GM23338 (cell line): ENCODE measurements at places on chromosomes 12 and 14. TPM values are rescaled to one million over a fixed set of nuclear protein-coding genes. Genes with fewer than 3 reads are reported as not detected.

Gene GARIN6
- polyA plus RNA-seq, result 0.44 TPM in 1 of 2 replicates, not detected in the other

- no peak overlapping the region for H3K27ac ChIP-seq
- no peak for DNase-seq
- H3K36me3 ChIP-seq, result no peaks in the 10 kb centered on the region
- no peak overlapping the region for H3K4me3 ChIP-seq
Observed at GRCh38 chr14:101595887-101596721, 34.8 kb downstream of the DIO3 start.

Gene KCNH5
- polyA plus RNA-seq, result 0.30 and 0.71 TPM in 2 replicates

- no peak overlapping the region for H3K27ac ChIP-seq
- no peak overlapping the region for H3K4me3 ChIP-seq
- H3K27me3 ChIP-seq, result no peaks in the 10 kb centered on the region
- H3K4me1 ChIP-seq, result peaks cover under 1% of the 10 kb centered on the region; the same call in 1 of the 2 replicates
Observed at GRCh38 chr12:110619534-110619953, 5.6 kb downstream of the TCTN1 start.

- DNase-seq, result no peak
- H3K27ac ChIP-seq, result no peak overlapping the region
- no peak overlapping the region for H3K4me3 ChIP-seq
- peaks cover 19% of the 10 kb centered on the region for H3K4me1 ChIP-seq
- H3K36me3 ChIP-seq, result peaks cover 25% of the 10 kb centered on the region
- no peaks in the 10 kb centered on the region for H3K27me3 ChIP-seq
Observed at GRCh38 chr12:6854036-6854435, 2.1 kb downstream of the USP5 start.

DNA sequence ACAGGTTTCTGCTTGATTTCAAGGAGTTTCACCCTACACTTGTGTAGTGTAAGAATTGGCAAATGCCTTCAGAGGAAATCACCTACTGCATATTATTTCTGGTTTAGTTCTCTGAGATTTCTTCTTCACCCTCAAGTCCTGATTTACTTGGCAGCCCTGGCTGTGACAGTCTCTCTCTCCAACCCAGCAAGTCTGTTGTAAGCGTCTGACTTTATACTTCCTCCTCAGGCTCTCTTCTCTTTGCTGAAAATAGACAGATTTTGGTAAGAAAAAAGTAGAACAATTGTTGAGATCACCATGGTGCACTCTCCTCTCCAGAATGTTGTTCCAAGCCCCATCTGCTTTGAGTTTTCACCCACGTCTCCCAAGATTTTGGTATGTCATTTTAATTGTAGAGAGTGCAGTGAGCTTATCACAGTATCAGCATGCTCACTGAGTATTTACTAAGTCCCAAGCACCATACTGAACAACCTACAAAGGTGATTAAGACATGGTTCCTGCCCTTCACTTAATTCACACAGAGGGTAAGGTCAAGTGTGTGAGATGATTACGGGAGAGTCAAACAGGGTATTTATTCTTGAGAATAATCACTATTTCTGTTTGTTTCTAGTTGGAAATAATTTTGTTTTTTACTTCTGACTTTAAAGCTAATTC lies 148.7 kb downstream of the MDGA2 start:
- DNase-seq, result no peak
- no peaks in the 10 kb centered on the region for H3K4me1 ChIP-seq
- no peak overlapping the region for H3K27ac ChIP-seq
- no peaks in the 10 kb centered on the region for H3K27me3 ChIP-seq
- H3K36me3 ChIP-seq, result peaks cover 5% of the 10 kb centered on the region; the same call in 1 of the 2 replicates

DNA sequence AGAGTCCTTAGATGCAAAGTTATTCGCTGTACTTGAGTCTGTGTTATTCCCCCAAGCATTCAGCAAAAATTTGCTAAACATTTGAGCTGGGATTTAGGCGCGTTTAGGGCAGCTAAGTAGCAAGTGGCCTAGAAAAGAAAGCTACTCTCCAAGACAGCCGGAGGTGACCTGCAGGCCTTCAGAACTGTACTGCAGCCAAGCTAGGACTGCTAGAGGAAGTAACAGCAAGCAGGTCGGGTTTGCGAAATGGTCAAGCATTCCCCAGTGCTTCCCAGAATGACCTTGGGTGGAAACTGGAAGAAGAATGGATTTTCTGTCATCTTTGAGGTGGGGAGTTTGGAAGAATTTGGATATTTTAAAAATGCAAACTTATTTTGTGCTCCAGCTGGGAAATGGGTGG lies 287.5 kb downstream of the FOXN3 start:
- no peak overlapping the region for H3K4me3 ChIP-seq
- no peak for DNase-seq
- H3K27me3 ChIP-seq, result no peaks in the 10 kb centered on the region
- H3K4me1 ChIP-seq, result peaks cover 4% of the 10 kb centered on the region; the same call in 1 of the 2 replicates

Gene ANAPC5
- 62.4 and 65.9 TPM in 2 replicates for polyA plus RNA-seq

Gene HCAR1
- polyA plus RNA-seq, result 0.07 TPM in 1 of 2 replicates, not detected in the other

Gene ZNF705A
- not detected in 2 replicates for polyA plus RNA-seq

Gene IQSEC3
- polyA plus RNA-seq, result 3.3 and 3.6 TPM in 2 replicates
